Muscle of arm (tissue), 14 donors: ENCODE measurements at places on chromosomes 5 and 9.

DNA sequence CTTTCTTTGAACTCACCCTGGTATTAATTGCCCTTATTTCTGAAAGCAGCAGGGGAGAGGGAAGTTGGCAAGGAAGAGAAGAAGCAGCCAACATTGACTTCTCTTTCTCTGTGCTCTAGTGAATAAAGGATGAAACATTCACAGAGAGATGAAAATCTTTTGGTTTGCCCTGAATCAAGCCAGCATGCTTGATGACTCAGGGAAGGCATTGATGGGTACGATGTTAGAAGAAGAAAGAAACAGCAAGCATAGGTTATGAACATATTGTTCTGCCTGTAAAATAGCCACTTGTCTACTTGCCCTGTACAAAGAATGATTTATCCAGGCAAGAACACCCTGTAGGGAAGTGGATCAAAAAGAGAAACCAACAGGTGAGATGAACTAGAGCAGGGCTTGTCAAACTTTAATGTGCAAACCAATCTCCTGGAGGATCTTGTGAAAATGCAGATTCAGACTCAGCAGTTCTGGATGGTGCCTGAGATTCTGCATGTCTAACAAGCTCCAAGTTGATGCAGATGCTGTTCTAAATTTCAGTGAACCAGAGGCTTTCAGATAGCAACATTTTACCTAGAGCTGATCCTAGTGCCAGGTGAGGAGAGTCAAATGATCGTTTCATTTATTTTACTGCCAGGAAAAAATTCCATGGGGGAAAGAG is 586.6 kb upstream of the TLE4 start:
- no peak for DNase-seq

- no peak for DNase-seq
These were observed 2.4 kb upstream of the HAPLN1 start for GRCh38 chr5:83723031-83723430.

GRCh38 chr9:129414377-129414992 is 206.4 kb downstream of the C9orf50 start:
- DNase-seq: no peak

GRCh38 chr9:4499917-4500316 is 9.6 kb downstream of the SLC1A1 start:
- no peak for DNase-seq
